Osteoblast (primary cell): ENCODE measurements at places on chromosomes 4 and X. TPM values are rescaled to one million over a fixed set of nuclear protein-coding genes. Genes with fewer than 3 reads are reported as not detected.

TMEM255A gene
- under 0.01 and 0.29 TPM in 2 replicates for total RNA-seq

XAGE2 gene
- total RNA-seq: not detected in 2 replicates

USP26 gene
- not detected in 2 replicates for total RNA-seq

FGF13 gene
- total RNA-seq: 0.36 TPM in 1 of 2 replicates, not detected in the other

CNGA1 gene
- not detected in 2 replicates for total RNA-seq

SSX4 gene
- not detected in 2 replicates for total RNA-seq
